ENCODE measurements at places on chromosomes 1 and 21. TPM values are rescaled to one million over a fixed set of nuclear protein-coding genes. Genes with fewer than 3 reads are reported as not detected.

The RAP1GAP gene
- polyA plus RNA-seq: 1.3 TPM

The CELA2A gene
- not detected for polyA plus RNA-seq

The SAMD11 gene
- polyA plus RNA-seq: 6.0 TPM

The NPHS2 gene
- not detected for polyA plus RNA-seq

The CLDN8 gene
- polyA plus RNA-seq: 2.5 TPM

The NEXN gene
- polyA plus RNA-seq: 291 TPM

The DENND2C gene
- 2.7 TPM for polyA plus RNA-seq

The SPATA46 gene
- not detected for polyA plus RNA-seq

The TMEM125 gene
- polyA plus RNA-seq: not detected

The FMO5 gene
- 1.9 TPM for polyA plus RNA-seq

The NTMT2 gene
- polyA plus RNA-seq: 1.3 TPM

The SLFNL1 gene
- 0.72 TPM for polyA plus RNA-seq

The RHOU gene
- polyA plus RNA-seq: 24.5 TPM

GRCh38 chr1:156148216-156148615 lies 5.2 kb upstream of the SEMA4A start:
- DNase-seq: peak; percentile 33

GRCh38 chr1:111976842-111977241 lies 12.6 kb downstream of the KCND3 start:
- DNase-seq: no peak

GRCh38 chr1:9101510-9102146 lies 27.3 kb downstream of the GPR157 start:
- peak; percentile 61 for DNase-seq

- no peak for DNase-seq
Observed at GRCh38 chr1:119492763-119493162, 14.2 kb upstream of the HSD3B1 start.

- DNase-seq: peak; percentile 94
Observed at GRCh38 chr1:210292231-210292871, 36.4 kb upstream of the HHAT start.

- DNase-seq: no peak
Observed at GRCh38 chr1:238488401-238488800, 597.7 kb upstream of the ZP4 start.

DNA sequence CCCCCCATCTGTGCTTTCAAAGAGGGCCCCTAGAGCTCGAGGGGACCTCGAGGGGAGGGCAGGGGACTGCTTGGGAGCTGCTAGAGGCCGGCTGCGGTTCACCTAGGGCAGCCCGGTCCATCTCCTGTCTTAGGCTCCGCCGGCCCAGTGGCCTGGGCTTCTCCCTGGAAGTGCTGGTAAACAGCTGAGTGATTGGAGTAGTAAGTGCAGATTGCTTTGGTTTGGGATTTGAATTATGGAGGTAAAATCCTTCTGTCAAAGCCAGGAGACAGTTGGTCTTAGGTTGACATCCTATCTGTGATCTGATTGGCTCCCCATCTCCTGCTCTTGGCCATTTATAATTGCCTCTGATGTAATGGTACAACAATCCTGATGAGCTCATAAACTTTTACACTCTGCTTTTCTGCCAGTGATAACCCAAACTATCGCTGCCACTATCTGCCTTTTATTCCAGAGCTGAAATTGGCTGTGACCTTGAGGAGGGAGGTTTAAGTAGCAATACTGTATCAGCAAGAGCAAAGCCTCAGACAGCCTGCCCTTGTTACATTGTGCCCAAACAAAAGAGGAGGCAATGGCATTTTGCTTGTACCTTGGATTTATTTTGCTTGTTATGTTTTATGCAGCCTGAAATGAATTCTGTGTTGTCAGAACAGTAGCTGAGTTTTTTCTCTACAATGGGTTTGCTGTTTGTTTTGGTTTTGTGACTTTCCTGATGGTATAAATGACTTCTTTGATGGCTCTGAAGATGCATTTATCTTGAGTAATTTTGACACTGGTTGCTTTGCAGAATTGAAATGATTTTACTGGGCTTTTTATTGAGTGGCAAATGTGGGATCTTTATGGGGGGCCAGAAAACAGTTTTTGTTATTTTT lies 2.4 kb downstream of the ARID1A start:
- DNase-seq: peak; percentile 97

- DNase-seq: no peak
Observed at GRCh38 chr1:8821084-8821483, 3.6 kb upstream of the RERE start.

GRCh38 chr1:193558491-193559028 lies 372.1 kb upstream of the B3GALT2 start:
- DNase-seq: peak; percentile 58

DNA sequence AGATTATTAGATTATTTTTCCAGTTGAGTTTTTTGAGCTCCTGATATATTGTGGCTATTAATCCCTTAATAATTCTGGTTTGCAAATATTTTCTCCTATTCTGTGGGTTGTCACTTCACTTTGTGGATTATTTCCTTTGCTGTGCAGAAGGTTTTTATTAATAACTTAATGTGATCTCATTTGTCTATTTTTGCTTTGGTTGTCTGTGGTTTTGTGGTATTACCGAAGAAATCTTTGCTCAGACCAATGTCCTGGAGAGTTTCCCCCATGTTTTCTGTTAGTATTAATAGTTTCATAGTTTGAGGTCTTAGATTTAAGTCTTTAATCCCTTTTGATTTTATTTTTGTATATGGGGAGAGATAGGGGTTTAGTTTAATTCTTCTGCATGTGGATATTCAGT lies 7.1 kb upstream of the TBX19 start:
- DNase-seq: no peak

DNA sequence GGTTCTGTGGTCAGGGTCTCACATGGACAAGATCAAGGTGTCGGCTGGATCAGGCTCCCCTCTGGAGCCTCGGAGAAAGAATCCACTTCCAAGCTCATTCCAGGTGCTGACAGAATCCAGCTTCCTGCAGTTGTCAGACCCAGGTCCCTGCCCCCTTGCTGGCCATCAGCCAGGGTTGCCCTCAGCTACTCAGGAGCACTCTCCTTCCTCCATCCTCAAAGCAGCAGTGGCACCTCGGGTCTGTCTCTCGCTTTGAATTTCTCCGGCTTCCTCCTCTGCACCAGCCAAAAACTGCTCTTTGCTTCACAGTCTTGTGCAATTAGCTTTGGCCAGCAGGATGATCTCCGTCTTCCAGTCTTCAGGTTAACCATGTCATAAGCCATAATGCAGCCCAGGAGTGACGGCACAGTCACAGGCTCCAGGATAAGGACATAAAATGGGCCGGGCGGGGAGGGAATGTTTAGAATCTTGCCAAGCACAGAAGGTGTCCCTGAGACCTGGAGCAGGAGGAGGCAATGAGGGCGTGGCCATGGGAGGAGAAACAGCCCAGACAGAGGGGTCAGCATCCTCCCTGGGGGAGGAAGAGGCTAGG lies 79.4 kb upstream of the SLC25A33 start:
- DNase-seq: peak; percentile 41

- peak; percentile 77 for DNase-seq
Observed at GRCh38 chr1:231601824-231602672, 24.5 kb upstream of the DISC1 start.

- DNase-seq: peak; percentile 51
Observed at GRCh38 chr1:52032785-52033131, 852 bp downstream of the KTI12 start.

DNA sequence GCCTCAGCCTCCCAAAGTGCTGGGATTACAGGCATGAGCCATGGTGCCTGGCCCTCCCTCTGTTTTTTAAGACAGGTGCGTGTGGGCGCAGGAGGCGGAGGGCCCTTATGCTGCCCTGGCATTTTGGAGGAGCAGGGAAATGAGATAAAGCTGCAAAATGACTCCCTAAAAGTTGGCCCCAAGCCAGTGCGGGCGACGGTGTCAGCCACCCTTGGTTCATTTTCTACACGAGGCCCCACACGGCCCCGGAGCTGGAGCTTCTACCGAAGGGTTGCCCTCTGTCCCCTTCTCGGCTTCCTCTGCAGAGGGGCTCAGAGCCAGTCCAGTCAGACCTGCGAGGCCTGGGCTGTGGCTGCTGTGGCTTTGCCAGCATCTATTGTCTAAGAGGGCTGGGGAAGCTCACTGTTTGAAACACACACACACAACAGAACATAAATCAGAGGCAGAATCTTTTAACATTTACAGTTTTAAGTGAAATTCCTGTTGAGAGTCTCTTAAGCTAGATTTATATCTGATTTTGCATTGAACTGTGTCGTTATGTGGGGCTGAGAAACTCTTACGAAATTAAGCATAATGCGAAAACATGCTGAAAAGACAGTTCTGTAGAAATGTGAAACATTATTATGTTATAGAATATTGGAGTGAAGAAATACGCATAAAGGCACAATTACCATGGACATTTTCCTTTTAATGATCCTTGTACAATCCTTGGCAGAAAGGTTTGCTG lies 255.9 kb downstream of the CAMTA1 start:
- no peak for DNase-seq

GRCh38 chr1:160400646-160401486 lies 502 bp downstream of the VANGL2 start:
- DNase-seq: peak; percentile 69

DNA sequence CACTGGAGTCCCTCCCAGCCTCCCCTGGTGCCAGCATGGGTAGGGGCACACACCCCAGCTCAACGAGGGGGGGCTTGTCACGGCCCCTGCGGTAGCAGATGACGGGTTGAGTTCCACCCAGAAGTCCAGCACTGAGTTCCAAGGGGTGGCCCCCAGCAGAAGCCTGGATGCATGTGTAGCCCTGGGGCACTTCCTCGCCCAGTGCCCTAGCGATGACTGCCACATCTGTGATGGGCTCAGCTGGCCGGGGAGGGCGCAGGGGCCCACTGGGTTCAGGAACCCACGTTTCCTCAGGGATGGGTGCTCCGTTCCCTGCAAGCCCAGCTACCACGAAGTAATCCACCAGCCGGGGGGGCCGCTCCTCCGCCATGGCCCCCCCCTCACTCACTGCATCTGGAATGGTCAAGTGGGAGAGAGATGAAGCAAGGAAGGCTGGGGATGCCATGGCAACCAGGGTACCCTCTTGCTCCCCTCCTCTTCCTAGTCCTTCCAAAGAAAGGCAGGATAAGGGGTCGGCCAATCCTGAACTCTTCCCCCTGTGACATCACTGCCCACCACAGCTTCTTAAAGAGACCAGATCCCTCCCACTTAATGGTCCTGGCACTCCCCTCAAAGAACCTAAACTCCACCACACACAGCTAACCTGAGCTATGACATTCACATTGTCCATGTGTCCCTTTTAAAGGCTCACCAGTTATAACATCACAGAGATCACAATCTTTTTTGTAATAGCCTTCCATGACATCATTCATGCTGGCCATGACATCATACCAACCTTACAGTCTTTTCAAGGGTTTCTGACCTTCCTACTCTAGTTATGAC lies 2.3 kb downstream of the DENND4B start:
- no peak for DNase-seq

GRCh38 chr1:18347559-18347958 lies 133.2 kb upstream of the KLHDC7A start:
- no peak for DNase-seq

- peak; percentile 19 for DNase-seq
Observed at GRCh38 chr21:26588446-26588845, 15.4 kb upstream of the CYYR1 start.

GRCh38 chr1:113786069-113786468 lies 26.2 kb downstream of the RSBN1 start:
- no peak for DNase-seq

- no peak for DNase-seq
Observed at GRCh38 chr1:229529639-229530038, 21.5 kb upstream of the NUP133 start.

DNA sequence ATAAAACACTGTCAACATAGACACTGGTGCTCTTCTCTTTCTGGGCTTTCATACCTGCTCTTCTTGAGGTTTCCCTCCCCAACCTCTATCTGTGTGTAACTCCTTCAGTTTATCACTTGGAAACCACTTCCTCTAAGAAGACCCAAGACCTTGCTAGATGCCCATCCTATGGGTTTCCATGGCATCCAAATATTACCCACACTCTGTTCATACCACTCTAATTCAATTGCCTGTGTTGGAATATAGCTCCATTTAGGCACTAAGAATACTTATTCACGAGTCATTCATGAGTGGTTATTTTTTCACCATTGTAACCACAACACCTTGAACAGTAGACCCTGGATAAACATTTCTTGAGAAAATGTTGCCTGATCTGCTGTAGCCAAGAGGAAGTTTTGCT lies 231.1 kb upstream of the SGIP1 start:
- no peak for DNase-seq

- DNase-seq: no peak
Observed at GRCh38 chr1:226506921-226507320, 41.6 kb upstream of the STUM start.

DNA sequence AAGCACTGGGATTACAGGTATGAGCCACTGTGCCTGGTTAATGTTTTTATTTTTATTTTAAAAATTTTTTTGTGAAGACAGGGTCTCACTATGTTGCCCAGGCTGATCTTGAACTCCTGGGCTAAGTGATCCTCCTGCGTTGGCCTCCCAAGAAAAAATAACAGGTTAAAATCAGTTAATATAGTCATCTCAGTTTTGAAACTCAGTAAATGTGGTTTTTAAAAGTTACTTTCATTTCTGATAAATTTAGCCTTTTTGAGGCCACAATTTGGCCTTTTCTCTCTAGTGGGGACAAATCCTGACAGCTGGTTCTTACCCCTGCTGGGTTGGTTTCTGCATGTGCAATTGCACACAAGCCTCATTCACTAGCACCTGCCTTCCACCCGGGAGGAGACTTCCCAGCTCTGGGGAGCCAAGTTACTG lies 13.3 kb downstream of the PMF1 start:
- no peak for DNase-seq

DNA sequence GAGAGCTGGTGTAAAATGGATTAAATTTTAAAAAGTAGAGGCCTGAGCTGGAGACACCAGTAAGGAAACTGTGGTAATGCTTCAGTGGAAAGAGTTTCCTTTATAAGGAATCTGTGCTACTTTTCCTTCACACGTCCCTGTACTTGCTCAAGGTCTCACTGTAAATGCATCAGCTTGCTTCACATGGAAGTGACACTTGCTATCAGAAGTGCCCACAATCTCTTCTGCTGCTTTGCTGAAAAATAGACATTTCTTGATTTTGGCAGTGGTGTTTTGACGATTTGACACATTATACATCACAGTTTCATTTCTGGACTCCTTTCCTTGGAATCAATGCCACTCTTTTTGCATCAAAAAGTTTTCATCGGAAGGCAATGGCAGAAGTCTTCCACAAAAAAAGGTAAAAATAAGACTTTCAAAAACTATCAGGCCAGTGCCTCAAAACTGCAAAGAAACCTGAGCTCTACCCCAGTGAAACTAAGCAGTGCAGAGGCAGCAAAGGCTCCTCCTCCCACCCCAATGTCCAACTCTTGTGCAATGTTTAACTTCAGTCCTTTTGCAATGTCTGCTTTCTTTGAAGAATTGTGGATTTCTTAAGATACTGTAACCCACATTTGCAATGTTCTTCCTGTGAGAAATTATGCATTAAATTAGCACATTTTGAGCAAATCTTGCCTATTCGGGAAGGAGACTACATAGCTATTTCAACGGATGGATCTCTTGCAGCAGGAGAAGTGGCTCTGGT lies 18.4 kb upstream of the TSPAN2 start:
- DNase-seq: no peak

DNA sequence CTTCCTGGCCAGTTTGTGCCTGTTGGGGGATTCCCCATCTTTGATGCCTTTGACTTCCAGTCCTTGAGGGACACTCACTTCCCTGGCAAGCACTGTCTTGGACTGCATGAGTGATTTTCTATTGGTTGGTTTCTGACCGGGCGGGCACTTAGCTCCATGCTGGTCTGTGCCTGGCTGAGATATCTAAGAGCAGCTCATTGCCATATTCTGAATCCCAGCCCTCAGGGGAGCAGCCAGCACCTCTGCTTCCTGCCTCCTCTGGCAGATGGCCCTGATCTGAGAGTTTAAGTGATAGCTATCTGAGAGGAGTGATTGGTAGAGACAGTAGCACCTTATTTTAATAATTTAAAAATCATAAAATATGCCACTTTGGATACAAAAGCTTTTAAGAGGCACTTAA lies 52.5 kb downstream of the DISC1 start:
- DNase-seq: no peak

GRCh38 chr1:30648408-30649000 lies 74.9 kb downstream of the MATN1 start:
- no peak for DNase-seq
